GM18507 (cell line): ENCODE measurements at places on chromosomes 2 and 18.

- no peak for DNase-seq
Observed at GRCh38 chr2:88179228-88179679, 9.1 kb downstream of the THNSL2 start.

DNA sequence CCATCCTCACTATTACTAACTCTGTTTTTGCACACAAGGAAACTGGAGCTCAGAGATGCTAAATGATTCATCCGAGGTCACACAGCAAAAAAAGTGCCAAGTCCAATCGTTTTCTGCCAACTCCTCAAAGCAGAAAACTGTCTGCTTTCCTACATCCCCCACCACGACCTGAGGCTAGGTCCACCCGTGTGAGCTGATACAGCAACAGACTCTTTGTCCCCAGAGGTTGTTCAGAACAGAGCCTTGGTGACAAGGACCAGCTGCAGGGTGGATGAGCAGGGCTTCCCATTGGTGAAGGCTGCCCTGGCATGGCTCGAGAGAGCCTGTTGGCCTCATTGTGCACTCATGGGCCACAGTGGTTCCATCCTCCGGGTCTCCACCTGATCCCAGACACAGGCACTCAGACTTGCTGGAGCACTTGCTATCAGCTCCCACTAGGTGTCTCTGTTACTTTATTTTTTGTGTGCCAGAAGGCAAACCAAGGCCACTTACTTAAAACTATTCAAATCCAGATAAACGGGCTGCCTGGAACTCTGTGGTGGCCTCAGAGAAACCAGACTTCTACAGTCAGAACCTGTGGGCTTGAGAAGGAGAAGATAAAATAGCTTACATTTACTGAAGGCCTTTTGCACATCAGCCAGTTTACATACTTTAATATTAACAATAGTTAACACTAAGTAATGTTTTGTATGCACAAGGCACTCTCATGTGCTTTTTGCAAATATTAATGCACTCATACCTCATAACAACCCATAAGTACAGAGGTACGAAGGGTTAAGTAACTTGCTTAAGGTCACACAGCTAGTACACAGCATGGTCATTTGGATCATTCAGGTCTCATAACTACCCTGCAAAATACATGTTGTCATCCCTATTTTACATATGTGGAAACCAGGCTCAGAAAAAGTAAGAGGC, 62.9 kb upstream of the CTIF start:
- DNase-seq, result peak; percentile 40

GRCh38 chr2:198053148-198053547, 248.8 kb downstream of the PLCL1 start:
- no peak for DNase-seq

DNA sequence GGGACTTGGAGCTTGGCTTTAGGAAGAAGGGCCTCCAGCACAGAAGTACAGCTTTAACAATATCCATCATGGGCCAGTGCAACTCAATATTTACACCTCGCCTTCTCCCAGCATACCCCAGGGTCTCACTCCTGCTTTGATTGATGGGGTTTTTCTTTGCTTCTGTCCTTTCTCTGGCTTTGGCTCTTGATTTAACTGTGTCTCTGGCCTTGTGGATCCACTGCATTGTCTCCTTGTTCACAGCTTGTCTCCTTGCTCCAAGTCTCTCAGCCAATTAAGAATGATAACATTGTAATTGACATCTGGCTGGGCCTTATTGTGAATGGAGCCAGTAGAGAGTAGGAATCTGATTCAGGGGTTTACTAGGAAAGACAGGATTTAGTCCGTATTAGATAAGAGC, 1019.5 kb downstream of the TMEM182 start:
- no peak for DNase-seq

DNA sequence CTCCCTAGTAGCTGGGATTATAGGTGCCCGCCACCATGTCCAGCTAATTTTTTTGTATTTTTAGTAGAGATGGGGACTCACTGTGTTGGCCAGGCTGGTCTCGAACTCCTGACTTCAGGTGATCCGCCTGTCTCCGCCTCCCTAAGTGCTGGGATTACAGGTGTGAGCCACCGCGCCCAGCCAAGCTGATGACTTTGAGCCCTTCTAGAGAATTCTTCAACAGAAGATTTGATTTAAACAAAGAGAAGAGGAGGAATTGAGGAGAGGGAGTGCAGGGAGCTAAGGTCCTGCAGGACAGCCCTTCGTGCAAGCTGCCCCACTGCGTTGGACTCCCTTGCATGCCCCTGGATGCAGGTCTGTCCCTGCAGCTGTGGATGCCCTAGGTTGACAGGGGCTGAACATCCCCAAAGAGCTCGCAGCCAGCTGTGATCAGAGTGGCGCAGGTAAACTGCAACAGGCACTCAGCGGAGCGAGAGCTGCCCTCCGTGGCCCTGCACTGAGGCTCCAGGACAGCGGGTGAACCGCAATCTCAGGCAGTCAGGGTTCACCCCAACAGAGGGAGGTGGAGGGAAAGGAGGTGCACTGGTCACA, 13.7 kb downstream of the ADRA2B start:
- no peak for DNase-seq

GRCh38 chr2:49988276-49988675, 834.0 kb upstream of the FSHR start:
- no peak for DNase-seq

GRCh38 chr2:181235683-181236459, 221.3 kb upstream of the ITGA4 start:
- DNase-seq, result peak; percentile 35

- DNase-seq, result no peak
Observed at GRCh38 chr18:47390410-47391024, 139.1 kb upstream of the SKOR2 start.

DNA sequence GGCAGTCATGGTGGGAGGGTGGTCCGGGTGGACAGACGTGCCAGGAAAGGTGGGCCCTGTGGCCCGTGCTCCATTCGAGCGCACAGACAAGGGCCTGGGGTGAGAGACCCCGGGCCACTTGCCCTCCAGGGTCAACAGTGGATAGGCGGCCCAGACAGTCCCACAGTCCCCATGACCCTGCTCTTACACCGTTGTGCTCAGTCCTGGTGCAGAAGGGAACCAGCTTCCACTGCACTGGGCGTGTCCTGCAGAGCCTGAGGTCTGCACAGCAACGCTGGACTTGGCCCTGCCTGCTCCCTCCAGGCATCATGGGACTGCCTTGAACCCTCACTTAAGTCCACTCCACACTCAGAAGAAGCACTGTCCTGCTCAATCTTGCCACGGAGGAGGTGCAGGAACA, 52.0 kb downstream of the PXDN start:
- no peak for DNase-seq

DNA sequence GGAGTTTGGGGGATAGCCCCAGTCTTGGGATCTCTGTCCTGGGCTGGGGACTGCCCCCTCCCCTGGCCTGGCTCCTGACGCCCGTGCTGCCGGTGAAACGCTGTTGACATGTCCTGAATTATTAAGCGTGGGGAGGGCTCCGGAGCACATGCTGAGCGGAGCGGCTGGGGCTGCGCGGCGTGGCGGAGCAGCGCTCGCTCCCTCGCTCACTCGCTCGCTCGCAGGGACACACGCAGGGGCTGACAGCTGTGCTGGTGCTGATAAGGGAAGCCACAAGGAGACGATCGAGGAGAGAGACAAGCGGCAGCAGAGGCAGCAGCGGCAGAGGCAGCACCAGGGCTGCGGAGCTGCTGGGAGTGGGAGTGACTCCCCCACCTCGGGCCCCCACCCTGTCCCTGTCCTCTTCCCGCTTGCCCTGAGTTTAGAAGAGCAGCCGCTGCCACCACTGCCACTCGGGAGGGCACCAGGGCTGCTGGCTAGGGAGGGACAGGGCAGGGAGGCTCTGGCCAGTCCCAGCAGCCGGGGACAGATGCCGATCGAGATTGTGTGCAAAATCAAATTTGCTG, at the start of gene ASIC4:
ASIC4 (plus strand) TSS at position 287 of the 566 bp plus-strand sequence; CDS start at position 530, 243 bp downstream.
- no peak for DNase-seq

DNA sequence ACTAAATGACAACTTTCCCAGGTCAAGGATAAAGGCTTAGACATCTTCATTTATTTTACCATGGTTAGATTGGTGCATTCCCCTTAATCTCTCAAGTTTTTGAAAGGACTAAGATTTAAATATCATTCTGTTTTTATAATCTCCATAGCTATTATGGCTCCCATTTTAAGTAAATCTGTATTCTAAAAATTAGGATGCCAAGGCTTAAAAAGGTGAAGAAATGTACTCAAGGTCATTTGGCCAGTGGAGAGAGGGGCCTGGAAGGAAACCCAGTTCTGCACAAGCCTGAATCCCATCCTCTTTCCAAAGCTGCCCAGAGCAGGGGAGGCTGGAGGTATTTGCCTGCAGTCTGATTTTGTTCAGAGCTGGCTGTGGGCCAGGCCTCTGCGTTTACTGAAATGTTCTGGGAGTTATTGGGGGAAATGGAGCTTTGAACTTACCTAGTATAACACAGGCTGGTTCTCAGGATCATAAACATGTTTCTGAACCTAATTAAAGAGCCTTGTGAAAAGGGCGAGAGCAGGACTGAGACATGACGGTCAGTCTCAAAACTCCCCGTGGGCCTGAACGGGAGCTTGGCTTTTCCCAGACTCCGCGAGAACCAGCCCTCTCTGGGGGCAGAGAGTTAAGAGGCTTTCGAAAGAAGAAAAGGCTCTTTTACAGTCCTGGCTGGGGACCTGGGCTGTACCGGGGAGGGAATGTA, 85.6 kb downstream of the DDX1 start:
- DNase-seq, result no peak

GRCh38 chr2:75614162-75614651, 32.4 kb upstream of the MRPL19 start:
- no peak for DNase-seq

DNA sequence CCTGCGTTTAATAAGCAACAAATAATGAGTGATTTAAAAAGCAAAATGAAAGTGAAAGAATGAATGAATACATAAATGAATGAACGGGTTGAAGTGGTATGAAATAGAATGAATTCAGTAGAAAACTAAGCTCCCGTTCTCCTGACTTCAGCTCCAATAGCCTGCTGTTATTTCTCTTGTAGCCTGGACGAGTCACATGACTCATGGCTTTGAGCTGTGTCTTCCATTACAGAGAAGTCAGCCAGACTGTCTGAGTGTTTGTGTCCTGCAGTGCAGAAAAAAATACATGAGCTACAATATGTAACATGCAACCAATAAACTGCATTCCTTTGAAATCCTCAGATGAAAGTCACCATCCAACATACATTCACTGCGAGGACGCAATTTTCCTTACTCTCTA, 21.2 kb downstream of the SCG2 start:
- DNase-seq, result no peak

- no peak for DNase-seq
Observed at GRCh38 chr2:223315813-223316212, 263.8 kb downstream of the KCNE4 start.

- no peak for DNase-seq
Observed at GRCh38 chr2:71683070-71683469, 229.7 kb downstream of the DYSF start.

DNA sequence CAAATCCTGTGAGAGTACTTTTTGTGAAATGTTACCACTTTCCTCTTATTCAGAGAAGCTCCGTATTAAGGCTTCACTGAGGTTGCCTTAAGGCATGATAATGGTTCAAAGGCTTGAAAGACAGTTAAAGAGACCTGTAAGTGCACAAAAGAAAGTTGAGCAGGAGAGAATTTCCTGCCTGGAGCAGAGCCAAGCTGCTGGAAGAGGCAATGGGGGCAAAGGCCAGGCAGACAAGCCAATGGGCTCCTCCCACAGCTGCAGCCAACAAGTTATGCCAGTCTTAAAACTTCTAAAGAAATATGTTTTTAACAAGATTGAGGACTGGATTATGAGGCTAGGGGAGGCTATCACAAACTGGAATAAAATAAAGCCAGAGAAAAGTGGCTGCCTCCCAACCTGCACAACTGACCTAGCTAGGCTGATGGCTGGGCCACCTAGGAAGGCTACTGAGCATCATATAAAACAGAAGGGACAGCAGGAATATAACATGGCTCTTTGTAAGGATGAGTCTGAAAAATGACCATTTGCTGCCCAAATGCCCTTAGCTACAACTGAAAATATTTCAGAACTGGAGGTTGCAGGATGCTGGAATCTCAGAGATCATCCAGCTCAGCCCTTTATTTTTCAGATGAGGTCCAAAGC, 2.1 kb downstream of the IL1B start:
- DNase-seq, result no peak

DNA sequence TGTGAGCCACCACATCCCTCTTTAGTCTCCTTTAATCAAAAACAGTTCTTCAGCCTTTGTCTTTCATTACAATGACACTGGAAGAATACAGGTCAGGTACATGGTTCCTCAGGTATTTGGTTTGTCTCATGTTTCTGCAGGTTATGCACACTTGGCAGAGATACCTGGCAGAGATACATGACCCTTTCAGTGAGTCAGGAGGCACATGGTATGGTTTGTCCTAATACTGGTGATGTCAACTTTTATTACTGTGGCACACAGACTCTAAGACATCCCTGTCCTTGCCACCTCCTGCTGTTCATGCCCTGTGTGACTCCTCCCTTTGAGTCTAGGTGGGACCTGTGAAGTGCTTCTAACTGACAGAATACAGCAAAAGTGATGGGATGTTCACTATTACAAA, 58.4 kb downstream of the SPIRE1 start:
- no peak for DNase-seq

GRCh38 chr2:148616662-148617061, 27.9 kb upstream of the EPC2 start:
- DNase-seq, result no peak

DNA sequence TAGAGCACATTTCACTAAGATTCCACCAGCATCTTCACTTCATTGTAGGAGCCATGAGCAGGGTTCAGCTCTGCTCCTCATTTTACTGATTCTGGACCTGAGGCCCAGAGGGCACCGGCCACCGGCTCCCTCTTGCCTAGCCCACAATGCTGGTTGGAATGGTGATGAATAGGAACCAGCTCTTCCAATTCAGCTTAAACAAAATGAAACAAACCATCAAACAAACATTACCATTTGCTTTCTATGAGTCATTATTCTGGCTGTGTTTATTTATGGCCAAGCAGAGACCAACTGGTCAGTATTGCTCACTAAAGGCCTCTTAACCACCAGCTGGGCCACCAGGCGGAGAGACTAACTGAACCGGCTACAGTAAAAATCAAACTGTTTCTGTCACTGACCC, 176.7 kb downstream of the MTX2 start:
- DNase-seq, result no peak

- no peak for DNase-seq
Observed at GRCh38 chr18:73942081-73942625, 205.5 kb downstream of the FBXO15 start.

DNA sequence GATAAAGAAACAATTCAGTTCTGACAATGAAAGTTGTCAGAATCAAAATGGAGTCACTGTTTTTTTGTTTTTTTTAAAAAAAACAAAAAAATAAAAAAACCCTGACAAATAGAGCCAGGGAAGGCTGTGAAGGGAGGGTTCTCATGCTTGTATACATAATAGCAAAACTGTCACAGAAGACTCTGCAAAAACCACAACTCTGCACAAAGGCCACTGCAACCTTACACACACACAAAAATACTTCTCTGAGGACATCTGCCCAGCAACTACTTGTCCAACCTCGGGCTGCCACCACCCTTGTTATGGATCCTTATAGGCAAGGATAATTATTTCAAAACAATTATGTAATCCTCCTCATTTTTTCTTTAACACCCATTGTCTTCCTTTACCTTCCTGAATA, 41.9 kb upstream of the C2orf66 start:
- DNase-seq, result no peak

- no peak for DNase-seq
Observed at GRCh38 chr2:65710779-65711295, 278.4 kb upstream of the SPRED2 start.
